ENCODE measurements at places on chromosomes 11 and 22.

DNA sequence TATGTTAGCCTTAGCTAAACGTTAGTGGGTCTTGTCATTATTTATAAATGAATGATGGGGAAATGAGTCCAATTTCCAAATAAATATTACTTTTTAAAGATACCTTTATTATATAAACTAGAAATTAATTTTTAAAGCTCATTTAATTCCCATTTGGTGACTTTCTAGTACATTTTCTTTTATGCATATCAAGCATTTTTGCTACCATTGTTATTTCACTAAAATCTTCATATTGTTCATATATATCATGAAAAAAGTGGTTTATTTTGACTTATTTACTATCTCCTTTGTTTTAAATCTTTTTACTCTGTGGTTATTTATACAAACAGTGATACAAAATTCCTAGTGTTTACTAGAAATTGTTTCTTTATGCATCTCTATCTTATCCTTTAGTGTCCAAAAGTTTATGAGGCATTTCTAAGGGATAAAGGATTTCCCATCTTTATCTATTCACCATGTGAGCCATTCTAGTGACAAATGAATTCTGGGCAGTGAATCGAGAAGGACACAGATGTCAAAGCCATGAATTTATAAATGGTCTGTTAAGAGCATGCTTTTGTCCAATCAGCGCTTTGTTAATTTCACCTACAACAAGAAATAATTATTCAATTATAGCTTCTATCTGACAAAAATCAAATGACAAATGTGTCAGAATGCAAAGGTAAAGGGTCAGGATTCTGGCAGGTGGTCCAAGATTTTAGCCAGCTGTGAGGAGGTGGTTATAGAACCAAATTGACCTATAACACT is 70.6 kb downstream of the PRMT3 start:
- DNase-seq, result no peak

DNA sequence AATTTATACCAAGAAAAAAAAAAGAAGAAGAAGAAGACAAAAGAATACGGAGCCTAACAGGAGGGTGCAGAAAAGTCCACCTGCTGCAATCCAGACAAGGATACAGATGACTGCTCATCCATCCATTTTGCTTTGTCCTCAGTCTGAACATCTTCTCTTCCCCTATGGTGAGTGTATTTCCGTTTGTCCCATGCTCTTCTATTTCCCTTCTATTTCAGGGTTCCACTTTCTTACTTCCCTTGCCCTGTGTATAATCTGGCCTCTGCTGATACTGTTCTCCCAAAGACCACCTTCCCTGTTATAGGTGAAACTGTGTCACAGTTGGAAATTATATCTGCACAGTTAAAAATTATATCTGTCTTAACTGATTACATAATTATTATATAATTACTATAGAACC is 48.7 kb upstream of the USP47 start:
- DNase-seq, result no peak

- DNase-seq, result no peak
These were observed 424.5 kb upstream of the B3GAT1 start for GRCh38 chr11:134836561-134836960.

DNA sequence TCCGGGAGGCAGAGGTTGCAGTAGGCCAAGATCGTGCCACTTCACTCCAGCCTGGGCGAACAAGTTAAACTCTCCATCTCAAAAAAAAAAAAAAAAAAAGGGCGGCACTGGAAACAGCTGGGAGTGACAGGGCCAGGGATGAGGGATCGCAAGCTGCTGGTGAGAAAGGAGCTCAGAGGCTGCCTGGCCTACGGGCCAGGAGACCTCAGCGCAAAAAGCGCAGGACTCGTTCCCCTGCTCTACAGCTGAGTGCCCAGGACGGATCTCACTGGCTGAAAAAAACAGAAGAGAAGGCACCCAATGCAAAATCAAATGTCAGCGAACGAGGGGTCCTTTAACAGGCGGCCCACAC is 650 bp upstream of the NUP50 start:
- DNase-seq, result no peak

DNA sequence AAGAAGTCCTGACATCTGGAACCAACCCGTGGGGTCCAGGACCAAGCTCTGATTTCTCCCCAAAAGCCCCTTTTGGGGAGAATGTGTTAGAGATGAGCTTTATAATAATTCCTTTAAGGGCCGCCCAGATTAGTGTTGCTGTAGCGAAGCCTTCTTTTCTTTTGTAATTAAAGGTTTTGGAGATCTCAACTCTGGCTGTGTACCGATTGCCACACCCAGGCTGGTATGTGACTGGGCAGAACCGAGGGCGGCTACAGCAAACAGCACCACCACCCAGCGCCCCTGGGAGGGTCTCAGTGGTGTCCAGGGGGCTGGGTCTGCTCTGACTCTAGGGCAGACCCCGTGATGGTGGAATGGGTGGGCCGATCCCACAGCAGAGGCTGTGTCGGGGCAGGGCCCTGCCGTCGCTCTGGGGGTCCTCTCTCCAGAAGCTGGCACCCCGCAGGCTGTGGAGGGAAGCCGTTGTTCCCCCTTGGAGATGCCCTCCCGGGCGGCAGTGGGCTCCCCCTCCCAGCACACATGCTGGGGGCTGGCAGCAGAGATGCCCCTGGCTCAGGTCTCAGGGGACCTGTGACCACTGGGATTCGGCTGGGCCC is 31.0 kb downstream of the TPCN2 start:
- no peak for DNase-seq

- no peak for DNase-seq
These were observed 2.0 kb downstream of the CFL1 start for GRCh38 chr11:65855927-65856363.

DNA sequence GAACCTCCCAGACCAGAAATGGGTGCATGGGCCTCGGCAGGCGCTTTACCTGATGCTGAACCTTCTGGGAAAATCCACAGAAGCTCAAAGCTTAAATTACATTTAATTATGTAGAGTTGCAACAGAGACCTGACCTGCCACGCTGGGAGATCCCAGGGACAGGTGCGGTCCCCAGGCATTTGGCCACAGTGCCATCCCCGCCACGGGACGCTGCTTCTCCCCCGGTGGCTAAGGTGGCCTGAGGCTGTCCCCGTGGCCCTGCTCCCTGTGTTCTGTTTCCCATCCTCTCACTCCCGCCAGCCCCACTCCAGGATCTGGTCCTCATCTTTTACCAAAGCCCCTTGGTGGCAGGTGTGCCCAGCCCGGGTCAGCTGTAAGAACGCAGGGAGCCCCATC is 39.6 kb downstream of the GRAMD4 start:
- peak; percentile 67 for DNase-seq

DNA sequence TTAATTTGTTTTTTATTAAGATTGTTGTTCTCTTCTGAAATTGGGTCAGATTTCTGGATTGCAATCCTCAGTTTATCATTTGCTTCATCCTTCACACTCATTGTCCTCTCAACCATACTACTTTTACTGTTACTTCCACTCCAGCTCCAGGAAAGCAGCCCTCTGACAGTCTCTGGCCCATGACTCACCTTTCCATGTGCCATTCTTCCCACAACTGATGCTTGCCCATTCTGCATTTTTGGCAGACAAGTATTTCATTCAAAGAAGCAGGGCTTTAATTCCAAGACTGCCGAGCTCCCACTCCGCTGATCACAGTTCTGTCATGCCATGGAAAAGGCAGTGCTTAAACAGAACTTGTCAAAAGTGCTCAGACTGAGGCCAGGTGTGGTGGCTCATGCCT is 139.2 kb downstream of the WNT11 start:
- DNase-seq, result no peak

DNA sequence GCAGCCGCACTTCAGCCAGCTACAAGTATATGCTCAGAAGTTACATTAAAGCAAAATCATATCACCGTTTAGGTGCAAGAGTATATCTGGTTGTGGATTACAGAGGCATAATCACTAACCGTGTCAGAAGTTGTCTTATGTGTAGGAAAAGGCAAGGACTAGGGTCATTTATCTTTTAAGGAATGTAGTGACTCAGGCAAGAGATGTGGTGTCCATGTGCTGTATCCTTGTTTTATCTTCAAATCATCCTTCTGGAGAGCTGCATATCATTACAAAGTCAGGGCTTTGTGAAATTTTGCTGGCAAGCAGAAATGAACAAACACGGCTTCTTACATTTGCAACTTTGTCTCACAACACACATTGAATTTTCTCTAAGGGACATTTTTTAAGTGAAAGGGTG is 12.7 kb upstream of the CHORDC1 start:
- DNase-seq, result no peak

DNA sequence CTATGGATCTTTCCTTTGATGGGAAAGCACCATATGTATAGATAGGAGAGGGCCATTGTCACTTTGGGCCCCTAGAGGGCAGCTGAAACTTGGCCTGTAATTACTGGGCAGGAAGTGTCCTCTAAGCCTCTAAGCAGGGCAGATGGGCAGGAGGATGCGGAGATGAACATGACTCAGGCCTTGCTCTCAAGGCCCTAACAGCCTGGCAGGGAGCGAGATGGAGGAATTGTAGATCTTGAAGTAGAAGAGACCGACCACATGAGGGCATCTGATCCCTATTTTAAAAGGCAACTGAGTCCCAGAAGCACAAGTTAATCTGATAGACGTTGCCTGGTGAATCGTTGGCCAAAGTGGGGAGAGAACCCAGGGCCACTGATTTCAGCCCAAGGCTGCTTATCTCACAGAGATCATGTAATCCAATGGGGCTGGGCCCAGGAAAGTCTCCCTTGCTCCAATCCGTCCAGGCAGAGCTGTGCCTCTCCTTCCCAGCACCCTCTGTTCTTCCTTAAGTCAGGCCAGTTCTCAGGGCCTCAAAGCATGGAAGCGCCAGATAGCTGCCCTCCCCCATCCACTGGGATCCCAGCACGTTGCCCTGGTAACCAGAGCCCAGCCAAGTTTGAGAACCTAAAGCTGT is 2.5 kb upstream of the SEPTIN3 start:
- DNase-seq, result no peak

DNA sequence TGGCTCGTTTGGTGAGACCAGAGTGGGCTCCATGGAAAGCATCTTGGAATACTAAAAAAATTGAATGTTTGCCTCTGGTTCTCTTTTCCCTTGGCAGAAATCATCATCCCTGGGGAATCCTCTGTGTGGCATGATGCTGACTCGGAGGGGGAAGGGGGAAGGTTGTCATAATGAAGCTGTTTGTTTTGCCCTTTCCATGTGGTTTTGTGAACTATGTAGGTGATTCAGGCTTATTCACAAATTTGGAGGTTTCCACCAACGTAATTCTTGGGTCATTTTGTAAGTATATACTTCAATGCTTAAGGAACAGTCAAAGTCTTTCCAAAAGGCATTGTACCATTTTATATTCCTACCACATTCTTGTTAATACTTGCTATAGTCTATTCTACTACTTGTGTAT is 754.0 kb upstream of the FAT3 start:
- no peak for DNase-seq

DNA sequence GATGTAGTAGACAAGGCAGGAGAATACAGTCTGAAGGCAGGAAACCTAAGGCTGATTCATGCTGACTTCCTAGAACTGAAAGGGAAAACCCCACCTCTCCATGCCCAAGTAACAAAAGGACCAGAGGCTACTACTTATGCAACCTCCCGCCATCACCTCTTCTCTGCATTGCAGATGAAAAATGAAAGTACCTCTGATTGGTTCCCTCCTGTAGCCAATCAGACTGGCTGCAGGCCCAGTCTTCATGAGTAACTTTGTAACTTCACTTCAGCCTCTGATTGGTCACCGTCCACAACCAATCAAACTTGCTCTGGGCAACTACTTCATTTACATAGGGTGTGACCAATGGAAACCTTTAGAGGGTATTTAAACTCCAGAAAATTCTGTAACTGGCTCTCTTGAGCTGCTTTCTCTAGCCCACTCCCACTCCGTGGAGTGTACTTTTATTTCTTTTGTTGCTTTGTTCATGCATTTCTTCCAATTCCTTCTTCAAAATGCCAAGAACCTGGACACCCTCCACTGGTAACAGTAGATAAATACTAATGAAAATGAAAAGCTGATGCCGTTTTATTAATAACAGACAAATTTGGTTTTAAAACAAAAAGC is 5.2 kb upstream of the MAP6 start:
- DNase-seq, result no peak

DNA sequence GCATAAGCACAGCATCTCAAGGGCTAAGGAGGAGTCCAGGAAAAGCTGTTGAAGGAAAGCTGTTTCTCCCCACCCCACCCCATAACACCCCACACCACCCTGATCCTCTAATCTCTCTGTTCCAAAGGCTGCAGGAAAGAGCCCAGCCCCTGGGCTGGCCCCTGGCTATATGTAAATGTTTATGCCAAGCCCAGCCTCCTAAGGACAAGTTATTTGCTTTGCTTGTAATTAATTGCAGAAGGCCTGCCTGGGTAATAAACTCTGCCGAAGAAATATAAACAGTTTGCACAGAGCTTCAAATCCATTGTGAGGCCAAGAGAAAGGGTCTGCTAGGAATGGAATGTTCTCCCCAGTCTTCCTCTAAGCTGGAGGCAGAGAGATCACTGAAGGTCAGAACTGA is 21.2 kb downstream of the ARRB1 start:
- DNase-seq, result no peak

DNA sequence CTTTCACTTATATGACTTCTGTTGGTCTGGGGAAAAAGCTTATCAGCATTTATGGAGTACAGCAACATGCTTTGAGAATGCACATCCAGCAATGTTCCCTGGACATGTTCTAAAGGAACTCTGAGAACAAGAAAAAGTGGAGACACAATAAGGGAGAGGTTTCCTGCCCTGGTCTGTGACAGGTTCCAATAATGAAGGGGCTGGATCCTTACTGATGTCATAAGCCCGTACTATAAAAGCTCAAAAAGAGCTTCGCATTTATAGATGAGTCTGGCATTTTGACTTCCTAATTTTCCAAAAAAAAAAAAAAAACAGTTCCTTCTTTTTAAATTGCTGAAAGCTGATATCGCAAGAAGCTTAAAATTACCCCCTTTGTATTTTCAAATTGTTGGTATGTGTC is 129.1 kb downstream of the MPPED2 start:
- no peak for DNase-seq

- no peak for DNase-seq
These were observed at the start of gene CD248 for GRCh38 chr11:66316849-66317251. CD248 (minus strand) TSS chr11:66317044; CDS start chr11:66317027, 17 bp downstream.

DNA sequence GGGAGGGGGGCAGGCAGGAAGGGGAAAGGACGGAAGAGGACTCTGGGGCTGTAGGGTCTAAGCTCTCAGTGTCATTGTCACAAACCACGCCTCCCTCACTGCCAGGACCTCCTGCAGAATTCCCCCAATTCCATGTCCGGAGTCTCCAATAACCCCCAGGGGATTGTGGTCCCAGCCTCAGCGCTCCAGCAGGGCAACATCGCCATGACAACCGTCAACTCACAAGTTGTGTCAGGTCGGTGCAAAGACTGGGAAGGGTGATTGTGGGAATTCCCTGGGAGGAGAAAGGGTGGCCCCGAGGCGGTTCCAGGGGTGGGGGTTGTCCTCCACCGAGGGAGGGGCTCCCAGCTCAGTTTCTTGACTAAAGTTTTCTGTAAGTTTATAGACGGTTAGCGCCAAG is 86.0 kb downstream of the FEZ1 start:
- DNase-seq, result no peak

DNA sequence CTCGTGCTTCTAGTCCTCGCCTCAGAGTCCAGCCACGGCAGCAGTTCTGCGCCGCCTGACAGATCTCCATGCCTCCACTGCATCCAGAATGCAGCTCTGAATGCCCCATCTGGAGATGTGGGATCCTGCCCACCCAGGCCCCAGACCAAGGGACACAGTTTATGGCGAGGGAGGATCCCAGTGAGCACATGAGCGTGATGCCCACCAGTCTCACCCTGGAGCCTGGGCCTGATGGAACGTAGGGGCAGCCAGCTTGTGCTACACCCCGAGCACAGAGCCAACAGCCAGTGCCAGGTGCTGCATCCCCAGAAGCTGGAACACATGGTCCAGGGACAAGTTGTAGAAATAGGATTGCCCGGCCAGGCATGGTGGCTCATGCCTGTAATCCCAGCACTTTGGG is 10.4 kb downstream of the IGLL1 start:
- DNase-seq, result no peak
